NCI-H82 (cell line): ENCODE measurements at places on chromosomes 3 and 15.
A peak's percentile ranks its signal among the peaks of the same experiment; 100 is the strongest.

GRCh38 chr15:76433798-76434400 is 97.3 kb downstream of the ISL2 start:
- DNase-seq: no peak

GRCh38 chr3:133965013-133965570 is 64.6 kb downstream of the SLCO2A1 start:
- no peak for DNase-seq

- DNase-seq: no peak
These were observed 172.0 kb downstream of the STT3B start for GRCh38 chr3:31704591-31705179.

DNA sequence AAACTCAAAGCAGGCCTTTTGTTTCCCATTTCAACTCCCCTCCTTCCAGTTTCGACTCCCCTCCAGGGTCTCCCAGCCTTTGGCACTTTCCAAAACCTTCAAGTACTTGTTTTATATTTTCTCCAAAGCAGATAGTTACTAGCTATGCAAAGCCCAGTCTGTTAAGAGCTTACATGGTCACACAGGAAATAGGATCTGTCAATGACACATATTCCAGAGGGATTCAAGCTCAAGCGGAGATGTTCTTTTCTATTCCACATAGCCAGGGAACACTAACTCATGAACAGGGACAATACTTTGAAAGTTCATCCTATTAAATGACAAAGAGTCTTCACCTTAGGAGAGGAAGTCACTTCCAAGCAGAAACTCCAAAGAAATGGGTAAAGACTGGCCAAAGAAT is 18.6 kb downstream of the SUCLG2 start:
- no peak for DNase-seq

- DNase-seq: no peak
These were observed 7.0 kb upstream of the PLD1 start for GRCh38 chr3:171817074-171817800.

DNA sequence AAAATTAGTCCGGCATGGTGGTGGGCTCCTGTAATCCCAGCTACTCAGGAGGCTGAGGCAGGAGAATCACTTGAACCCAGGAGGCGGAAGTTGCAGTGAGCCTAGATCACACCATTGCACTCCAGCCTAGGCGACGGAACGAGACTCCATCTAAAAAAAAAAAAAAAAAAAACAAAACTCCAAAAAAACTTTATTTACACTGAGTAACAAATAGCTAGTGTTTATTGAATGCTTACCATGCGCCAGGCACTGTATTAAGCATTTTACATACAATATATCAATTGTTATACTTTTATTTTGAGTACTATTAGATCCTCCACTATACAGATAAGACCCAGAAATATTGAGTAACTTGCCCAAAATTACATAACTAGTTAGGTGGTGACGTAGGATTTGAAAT is 17.4 kb upstream of the ARIH1 start:
- no peak for DNase-seq

GRCh38 chr3:161700998-161701397 is 204.4 kb downstream of the OTOL1 start:
- DNase-seq: no peak

- DNase-seq: no peak
These were observed 17.2 kb downstream of the KLF13 start for GRCh38 chr15:31343831-31344230.

GRCh38 chr3:10531031-10531430 is 25.6 kb upstream of the ATP2B2 start:
- no peak for DNase-seq

- peak; percentile 93 for DNase-seq
These were observed 213.7 kb upstream of the P2RY1 start for GRCh38 chr3:152621006-152621868.
